ENCODE measurements at places on chromosomes 5 and 9. TPM values are rescaled to one million over a fixed set of nuclear protein-coding genes. Genes with fewer than 3 reads are reported as not detected.

SLCO6A1 gene
- not detected for polyA plus RNA-seq

- H3K4me3 ChIP-seq, result no peak overlapping the region
- H3K4me1 ChIP-seq, result no peaks in the 10 kb centered on the region
- no peak overlapping the region for H3K27ac ChIP-seq
Measured at GRCh38 chr5:80935811-80936385, 24.3 kb upstream of the RASGRF2 start.

DNA sequence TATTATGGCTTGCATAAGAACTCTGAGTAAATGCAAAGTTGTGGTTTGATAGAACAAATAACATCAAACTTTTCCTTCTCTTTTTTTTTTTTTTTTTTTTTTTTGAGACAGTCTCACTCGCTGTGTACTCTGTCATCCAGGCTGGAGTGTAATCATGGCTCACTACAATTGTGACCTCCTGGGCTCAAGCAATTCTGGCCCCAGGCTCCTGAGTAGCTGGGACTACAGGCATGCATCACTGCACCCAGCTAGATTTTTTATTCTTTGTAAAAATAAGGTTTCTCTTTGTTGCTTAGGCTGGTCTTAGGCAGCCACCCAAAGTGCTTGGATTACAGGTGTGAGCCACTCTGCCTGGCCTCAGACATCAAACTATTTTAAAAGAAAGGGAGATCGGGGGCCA, 19.0 kb upstream of the PTGER4 start:
- H3K36me3 ChIP-seq, result no peaks in the 10 kb centered on the region
- H3K27me3 ChIP-seq, result no peaks in the 10 kb centered on the region
- no peak for DNase-seq
- H3K4me3 ChIP-seq, result no peak overlapping the region

DNA sequence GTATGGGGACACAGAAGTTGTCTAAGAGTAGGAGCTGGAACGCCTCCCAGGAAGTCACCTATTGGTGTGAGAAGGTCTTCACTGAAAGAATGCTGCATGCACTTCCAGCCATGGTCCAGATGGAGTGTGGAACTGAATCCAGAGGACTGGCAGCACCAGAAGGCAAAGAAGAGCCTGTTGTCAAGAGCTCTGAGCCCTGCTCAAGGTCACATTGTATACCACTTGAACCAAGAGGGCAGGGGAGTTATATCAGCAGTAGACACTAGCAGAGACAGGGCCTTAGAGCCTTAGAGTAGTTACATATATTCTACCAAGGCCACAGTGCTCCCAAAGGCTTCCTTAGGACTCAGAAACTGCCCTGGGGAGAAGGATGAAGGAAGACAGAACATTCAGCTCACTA, 130.8 kb upstream of the POC5 start:
- H3K4me1 ChIP-seq, result peaks cover 45% of the 10 kb centered on the region
- H3K27me3 ChIP-seq, result no peaks in the 10 kb centered on the region
- peak overlapping the region; percentile 59 for H3K27ac ChIP-seq
- peak overlapping the region; percentile 59 for H3K4me3 ChIP-seq
- no peak for DNase-seq

GRCh38 chr9:88706193-88707113, 171.5 kb downstream of the NXNL2 start:
- no peaks in the 10 kb centered on the region for H3K4me1 ChIP-seq
- H3K27me3 ChIP-seq, result peaks cover 16% of the 10 kb centered on the region
- H3K36me3 ChIP-seq, result no peaks in the 10 kb centered on the region
- no peak for DNase-seq
- no peak overlapping the region for H3K4me3 ChIP-seq
- H3K27ac ChIP-seq, result no peak overlapping the region

GRCh38 chr5:53817183-53817582, 256.7 kb downstream of the NDUFS4 start:
- no peak for DNase-seq
- H3K4me3 ChIP-seq, result no peak overlapping the region
- H3K4me1 ChIP-seq, result peaks cover 4% of the 10 kb centered on the region
- peaks cover 4% of the 10 kb centered on the region for H3K27me3 ChIP-seq

PNPLA7 gene
- polyA plus RNA-seq, result 5.1 TPM

GRCh38 chr5:116068028-116068632, 16.7 kb upstream of the COMMD10 start:
- peaks cover 14% of the 10 kb centered on the region for H3K27me3 ChIP-seq
- no peak overlapping the region for H3K4me3 ChIP-seq
- DNase-seq, result peak; percentile 42
- H3K36me3 ChIP-seq, result no peaks in the 10 kb centered on the region
- H3K4me1 ChIP-seq, result no peaks in the 10 kb centered on the region

ZNF366 gene
- polyA plus RNA-seq, result not detected

DNA sequence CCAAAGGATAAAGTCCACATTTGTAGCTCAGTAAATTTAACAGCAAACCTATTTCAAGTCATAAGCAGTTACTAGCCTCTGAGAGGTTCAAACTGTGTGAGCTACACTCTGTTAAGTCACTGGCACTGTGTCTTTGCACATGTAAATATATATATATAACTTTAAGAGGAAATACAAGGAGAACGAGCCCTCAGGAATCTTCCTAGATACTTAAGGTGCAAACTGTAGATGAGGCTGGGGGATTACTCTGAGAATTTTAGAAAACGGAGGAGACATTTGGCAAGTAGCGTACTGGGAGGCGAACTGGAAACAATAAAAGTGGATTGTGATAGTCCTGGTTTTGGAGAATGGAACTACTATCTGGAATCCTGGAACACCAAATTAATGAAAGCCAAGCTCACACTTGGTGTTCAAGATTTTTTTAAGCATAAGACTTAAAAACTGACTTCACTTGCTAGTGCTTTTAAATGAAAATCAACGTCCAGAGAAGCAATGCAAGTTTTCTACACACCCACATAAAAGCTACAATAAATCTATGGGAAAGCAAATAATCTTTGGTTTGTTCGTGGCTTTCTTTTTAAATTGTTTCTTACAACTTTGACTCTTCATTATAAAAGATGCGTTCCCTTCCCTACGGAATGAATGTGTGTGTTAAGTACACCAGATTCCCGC, 1057.0 kb upstream of the DMAC1 start:
- H3K36me3 ChIP-seq, result no peaks in the 10 kb centered on the region
- peaks cover 47% of the 10 kb centered on the region for H3K27me3 ChIP-seq
- no peak overlapping the region for H3K27ac ChIP-seq
- peak overlapping the region; percentile 83 for H3K4me3 ChIP-seq

LAMC3 gene
- polyA plus RNA-seq, result not detected

CBY3 gene
- not detected for polyA plus RNA-seq

- H3K27ac ChIP-seq, result no peak overlapping the region
- peaks cover 8% of the 10 kb centered on the region for H3K4me1 ChIP-seq
- no peak overlapping the region for H3K4me3 ChIP-seq
- no peak for DNase-seq
- no peaks in the 10 kb centered on the region for H3K27me3 ChIP-seq
- no peaks in the 10 kb centered on the region for H3K36me3 ChIP-seq
Measured at GRCh38 chr5:81842795-81843398, 92.0 kb upstream of the SSBP2 start.

- no peaks in the 10 kb centered on the region for H3K4me1 ChIP-seq
- H3K27me3 ChIP-seq, result no peaks in the 10 kb centered on the region
- H3K36me3 ChIP-seq, result no peaks in the 10 kb centered on the region
- no peak overlapping the region for H3K27ac ChIP-seq
- no peak for DNase-seq
Measured at GRCh38 chr5:99694884-99695283, 766.1 kb upstream of the CHD1 start.

GRCh38 chr9:91843093-91843492, 106.9 kb downstream of the ROR2 start:
- H3K4me3 ChIP-seq, result no peak overlapping the region
- DNase-seq, result no peak
- no peaks in the 10 kb centered on the region for H3K36me3 ChIP-seq
- no peak overlapping the region for H3K27ac ChIP-seq

DNA sequence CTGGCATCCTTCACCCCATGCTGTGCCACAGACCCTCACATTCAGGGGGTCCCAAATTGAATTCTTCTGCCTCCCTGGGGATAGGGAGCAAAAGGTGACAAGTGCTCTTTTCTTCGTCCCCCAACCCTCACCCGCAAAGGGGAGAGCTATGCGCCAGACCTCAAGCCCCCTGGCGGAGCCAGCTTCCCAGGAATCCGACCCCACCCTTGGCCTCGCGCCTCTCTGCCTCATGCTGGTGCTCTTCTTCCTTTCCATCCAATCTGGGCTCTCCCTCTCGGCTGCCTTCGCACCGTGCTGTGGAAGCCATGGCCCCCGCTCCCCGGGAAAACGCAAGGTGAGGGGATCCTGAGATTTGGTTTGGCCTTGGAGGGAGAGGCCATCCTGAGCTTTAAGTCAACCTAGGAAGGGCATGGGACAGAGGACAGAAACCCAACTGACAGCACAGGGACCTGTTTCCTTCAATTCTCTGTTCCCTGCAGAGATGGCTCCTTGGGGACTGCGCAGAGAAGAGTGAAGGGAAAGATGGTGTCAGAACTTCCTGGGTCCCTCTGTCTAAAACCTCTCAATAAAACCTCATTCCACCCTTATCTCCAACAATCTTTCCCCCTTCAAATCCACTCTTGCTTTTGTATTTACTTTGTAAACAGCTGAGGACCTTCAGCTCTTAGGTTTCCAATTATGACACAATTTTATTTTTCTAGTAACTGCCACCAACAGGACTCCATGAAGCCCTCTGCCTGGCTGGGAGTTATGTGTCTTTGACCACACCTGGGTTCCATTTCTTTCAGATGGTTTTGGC, 36.3 kb upstream of the CRB2 start:
- H3K36me3 ChIP-seq, result no peaks in the 10 kb centered on the region
- H3K4me3 ChIP-seq, result no peak overlapping the region
- peaks cover 55% of the 10 kb centered on the region for H3K4me1 ChIP-seq
- H3K27me3 ChIP-seq, result no peaks in the 10 kb centered on the region
- DNase-seq, result no peak
- H3K27ac ChIP-seq, result peak overlapping the region; percentile 25

RASGEF1C gene
- polyA plus RNA-seq, result not detected

GRCh38 chr9:87618931-87619330, 107.0 kb upstream of the CTSL start:
- H3K27me3 ChIP-seq, result no peaks in the 10 kb centered on the region
- no peak overlapping the region for H3K4me3 ChIP-seq
- H3K36me3 ChIP-seq, result no peaks in the 10 kb centered on the region

KIF4B gene
- polyA plus RNA-seq, result not detected

DNA sequence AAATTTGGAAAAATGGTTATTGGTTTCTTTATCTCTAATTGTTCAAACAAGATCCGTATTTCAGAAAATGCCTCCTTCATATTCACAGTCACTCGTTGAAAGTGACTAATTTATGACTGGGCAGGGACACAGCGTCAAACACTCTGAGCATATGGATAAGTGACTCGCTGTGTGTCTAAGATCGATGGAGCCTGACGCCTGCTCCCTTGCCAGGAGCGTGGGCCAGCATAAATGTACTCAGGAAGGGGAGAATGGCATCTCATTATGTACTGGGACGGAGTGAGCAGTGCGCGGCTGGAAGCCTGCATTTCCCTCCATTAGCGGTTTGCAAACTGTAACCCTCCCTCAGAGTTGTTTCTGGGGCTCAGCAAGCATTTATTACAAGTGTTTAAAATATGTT, 79.8 kb upstream of the CAST start:
- no peaks in the 10 kb centered on the region for H3K4me1 ChIP-seq
- H3K36me3 ChIP-seq, result no peaks in the 10 kb centered on the region
- no peak overlapping the region for H3K4me3 ChIP-seq
- peaks cover 30% of the 10 kb centered on the region for H3K27me3 ChIP-seq
- DNase-seq, result no peak

MELK gene
- polyA plus RNA-seq, result not detected

- H3K4me1 ChIP-seq, result no peaks in the 10 kb centered on the region
- H3K36me3 ChIP-seq, result no peaks in the 10 kb centered on the region
- no peaks in the 10 kb centered on the region for H3K27me3 ChIP-seq
- H3K27ac ChIP-seq, result no peak overlapping the region
Measured at GRCh38 chr5:43232943-43233833, 41.2 kb downstream of the NIM1K start.

DNA sequence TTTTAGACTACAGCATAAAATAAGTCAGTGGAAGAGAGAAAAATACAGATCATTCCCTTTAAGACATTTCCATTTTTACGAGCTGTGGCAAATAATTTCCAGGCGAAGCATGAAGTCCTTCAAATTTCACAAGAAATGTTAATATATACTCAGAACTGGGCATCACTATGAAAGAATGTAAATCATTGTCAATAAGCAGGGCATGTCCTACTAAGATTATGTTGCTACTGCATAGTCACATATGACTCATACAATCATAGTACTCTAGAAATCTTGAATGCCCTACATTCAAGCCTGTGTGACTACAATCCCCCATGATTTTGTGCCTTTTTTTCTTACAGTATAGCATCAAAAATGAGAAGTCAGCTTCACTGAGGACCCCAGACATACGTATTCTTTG, 485.2 kb upstream of the FTMT start:
- no peaks in the 10 kb centered on the region for H3K4me1 ChIP-seq
- no peak for DNase-seq
- H3K36me3 ChIP-seq, result no peaks in the 10 kb centered on the region
- H3K27ac ChIP-seq, result no peak overlapping the region
- H3K27me3 ChIP-seq, result no peaks in the 10 kb centered on the region

DNA sequence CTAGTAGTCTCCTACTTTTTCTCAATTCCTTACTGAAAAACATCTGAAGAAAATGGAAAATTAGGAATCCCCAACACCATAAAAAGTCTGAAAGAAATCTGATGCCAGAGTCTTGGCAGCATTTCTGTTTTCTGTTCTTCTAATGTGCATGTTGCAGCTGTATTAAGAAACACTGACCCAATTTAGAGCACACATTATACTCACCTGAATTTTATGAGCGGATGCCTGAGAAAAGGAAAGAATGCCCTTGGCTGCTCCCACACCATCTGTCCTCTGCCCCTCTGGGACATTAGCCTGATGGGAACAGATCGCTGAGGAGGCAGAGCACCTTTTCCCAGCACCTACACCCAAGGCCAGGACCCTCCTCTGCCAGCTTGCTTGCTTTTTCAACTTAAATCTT, 14.1 kb upstream of the ANP32B start:
- DNase-seq, result no peak
- H3K27me3 ChIP-seq, result peaks cover 5% of the 10 kb centered on the region
- H3K36me3 ChIP-seq, result no peaks in the 10 kb centered on the region
- no peak overlapping the region for H3K27ac ChIP-seq
- H3K4me3 ChIP-seq, result no peak overlapping the region

DNA sequence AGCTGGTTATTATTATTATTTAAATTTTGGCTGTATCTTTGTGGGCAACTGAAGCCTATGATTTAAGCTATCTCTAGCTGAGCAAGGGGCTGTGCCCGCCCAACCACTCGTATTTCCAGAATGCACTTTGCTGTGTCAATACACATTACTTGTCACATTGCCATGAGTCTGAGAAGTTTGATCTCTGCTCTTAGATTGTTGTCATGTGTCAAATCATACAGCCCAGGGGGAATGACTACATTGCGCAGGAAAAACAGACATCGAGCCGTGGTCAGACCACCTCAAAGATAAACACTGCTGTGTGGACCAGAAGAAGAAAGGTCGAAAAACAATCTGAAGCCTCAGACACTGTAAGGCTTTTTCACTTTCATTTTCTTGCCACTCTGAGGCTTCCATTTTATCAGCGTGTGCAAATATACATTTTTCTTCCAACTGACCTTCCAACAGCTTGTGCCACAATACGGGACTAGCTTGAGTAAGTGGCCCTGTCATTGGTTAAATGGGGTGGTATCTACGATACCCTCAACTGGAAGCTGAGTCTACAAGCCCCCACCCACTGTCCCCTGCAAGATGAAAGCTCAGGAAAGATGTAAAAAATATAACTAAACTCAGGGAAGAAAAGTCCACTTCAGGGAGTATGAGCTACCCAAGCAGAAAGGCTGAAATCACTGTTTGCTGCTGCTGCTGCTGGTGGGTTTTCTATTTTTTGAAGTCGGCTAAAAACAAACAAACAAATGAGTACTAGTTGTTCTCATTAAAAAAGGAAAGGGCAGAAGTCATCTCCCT, 603.0 kb downstream of the BNC2 start:
- H3K27me3 ChIP-seq, result peaks cover 8% of the 10 kb centered on the region
- no peak for DNase-seq
- H3K36me3 ChIP-seq, result no peaks in the 10 kb centered on the region
- no peak overlapping the region for H3K4me3 ChIP-seq
